NCI-H2227 treated with DMSO at 0.1 percent for 48 hours (cell line): ENCODE measurements at places on chromosomes 11 and 22.

DNA sequence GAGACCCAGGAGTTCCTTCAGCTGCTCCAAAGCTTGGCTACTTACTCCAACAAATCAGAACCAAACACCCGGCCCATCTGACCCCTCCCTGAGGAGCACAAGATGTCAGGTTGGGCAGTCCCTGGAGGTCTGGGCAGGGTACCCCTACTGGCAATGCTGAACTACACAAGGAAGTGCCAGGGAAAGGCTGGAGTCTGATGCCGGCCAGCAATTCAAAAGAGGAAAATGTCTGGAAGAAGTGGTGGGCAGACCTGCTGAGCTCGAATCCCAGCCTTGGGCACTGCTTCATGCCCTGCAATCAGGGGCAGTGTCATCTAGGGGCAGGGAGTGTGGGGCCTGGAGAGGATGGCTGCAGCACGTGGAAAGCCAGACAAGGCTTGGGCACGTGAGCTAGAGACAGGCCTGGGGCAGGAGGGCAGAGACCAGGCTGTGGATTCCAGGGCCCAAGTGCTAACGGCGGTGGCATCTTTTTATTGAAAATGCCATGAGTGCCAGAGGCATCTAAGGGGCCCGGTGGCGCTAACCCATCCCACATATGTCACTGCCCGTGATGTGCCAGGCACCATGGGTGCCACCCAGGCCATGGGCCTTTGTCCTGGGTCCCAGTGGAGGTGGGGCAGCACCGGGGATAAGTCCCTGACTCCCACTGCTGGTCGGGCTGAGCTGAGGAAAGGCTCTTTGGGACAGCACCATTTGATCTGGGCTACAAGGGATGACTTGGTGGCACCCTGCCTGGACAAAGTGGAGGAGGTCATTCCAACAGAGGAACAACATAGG, 97.9 kb upstream of the PITPNB start:
- DNase-seq, result no peak

- no peak for DNase-seq
Observed at GRCh38 chr22:42586381-42586780, 28.3 kb downstream of the POLDIP3 start.

DNA sequence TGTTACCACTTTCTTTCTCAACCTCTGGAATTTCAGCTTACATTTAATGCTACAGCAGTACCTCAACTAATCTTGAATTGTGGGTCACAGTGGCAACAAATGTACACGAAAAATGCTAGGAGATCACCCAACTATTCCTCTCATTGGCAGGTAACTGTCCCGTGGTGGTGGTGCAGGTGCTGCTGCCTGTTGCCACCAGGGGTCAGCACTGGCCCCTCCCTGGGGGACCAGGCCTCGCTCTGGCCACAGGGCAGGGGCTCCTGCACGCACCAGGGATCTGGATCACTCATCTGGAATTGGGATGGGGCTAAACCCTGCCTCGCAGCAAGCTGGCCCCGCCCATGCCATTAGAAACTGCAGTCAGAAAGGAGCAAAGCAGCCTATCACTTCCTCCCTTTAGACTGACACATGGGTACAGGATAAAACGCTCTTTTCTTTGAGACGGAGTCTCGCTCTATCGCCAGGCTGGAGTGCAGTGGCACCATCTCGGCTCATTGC, 6.9 kb upstream of the POLDIP3 start:
- peak; percentile 8 for DNase-seq

- no peak for DNase-seq
Observed at GRCh38 chr11:44887636-44888035, 63.0 kb downstream of the TP53I11 start.

DNA sequence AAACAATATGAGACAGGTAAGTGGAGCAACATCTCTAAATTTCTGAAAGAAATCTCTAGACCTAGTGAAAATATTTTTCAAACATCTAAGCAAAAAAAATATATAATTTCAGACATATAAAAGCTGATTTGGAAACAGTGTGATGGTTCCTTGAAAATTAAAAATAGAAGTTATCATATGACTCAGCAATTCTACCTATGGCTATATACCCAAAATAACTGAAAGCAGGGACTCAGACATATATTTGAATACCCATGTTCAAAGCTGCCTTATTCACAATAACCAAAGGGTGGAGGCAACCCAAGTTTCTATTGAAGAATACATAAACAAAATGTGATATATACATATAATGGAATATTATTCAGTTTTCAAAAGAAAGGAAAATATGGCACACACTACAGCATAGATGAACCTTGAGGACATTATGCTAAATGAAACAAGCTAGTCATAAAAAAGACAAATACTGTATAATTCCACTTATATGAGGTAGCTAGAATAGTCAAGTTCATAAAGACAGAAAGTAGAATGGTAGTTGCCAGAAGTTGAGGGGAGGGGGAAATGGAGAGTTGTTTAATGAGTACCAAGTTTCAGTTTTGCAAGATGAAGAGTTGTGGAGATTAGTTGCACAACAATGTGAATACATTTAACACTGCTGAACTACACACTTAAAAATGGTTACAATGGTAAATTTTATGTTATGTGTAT, 300.4 kb downstream of the TTC28 start:
- no peak for DNase-seq

- DNase-seq, result no peak
Observed at GRCh38 chr22:32868946-32869345, 67.4 kb downstream of the TIMP3 start.

GRCh38 chr11:92268546-92268945, 43.9 kb downstream of the FAT3 start:
- DNase-seq, result no peak

GRCh38 chr11:90701716-90702115, 478.9 kb upstream of the CHORDC1 start:
- peak; percentile 72 for DNase-seq

DNA sequence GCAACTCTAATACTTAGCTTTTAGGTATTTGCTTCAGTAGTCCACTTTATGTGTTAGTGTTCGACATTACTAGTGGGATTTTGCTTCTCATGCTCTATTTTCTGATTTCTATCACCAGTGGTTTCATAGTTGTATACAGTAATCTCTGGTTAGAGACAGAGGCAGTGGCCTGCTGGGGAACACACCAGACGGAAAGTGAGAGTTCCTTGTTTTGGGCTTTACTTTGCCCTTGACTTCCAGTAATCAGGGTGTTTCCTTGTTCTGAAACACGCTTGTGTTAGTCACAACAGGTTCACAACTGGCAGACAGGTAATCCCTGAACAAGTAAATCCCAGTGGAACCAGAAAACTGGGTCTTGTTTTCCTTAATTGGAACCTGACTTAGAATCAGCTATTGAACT, 56.0 kb downstream of the PACS1 start:
- DNase-seq, result no peak

GRCh38 chr22:35952576-35952975, 76.0 kb downstream of the RBFOX2 start:
- DNase-seq, result no peak

- no peak for DNase-seq
Observed at GRCh38 chr11:14067686-14068085, 105.2 kb downstream of the SPON1 start.

DNA sequence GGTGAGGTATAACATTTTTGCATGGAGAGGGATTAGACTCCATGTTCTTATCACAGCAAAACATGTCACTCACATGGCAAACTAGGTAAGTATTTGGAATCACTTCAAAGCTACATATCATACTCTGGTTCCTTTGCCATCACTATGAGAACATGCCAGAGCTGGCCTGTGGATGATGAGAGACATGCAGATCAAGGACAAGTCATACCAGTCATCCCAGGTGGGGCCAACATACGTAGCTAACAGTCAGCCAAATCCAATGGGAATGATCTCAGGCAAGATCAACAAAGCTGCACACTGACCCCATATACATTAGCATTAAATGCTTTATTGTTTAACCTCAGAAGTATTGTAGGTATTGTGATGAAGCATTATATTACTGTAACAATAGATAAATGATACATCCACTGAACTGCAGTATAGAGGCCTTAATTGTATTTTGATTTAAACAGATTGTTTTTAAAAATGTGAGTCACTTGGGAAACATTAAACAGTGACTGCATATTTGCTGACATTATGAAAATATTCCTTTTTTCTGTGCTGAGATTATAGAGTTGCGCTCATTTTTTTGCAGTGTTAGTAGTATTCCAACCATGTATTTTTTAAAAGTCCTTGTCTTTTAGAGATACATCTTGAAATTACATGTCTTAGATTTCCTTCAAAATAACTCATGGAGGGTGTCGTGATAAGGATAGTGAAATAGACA, 37.3 kb upstream of the ARL14EP start:
- DNase-seq, result no peak

- no peak for DNase-seq
Observed at GRCh38 chr11:86476109-86476861, 101.6 kb downstream of the CCDC81 start.

DNA sequence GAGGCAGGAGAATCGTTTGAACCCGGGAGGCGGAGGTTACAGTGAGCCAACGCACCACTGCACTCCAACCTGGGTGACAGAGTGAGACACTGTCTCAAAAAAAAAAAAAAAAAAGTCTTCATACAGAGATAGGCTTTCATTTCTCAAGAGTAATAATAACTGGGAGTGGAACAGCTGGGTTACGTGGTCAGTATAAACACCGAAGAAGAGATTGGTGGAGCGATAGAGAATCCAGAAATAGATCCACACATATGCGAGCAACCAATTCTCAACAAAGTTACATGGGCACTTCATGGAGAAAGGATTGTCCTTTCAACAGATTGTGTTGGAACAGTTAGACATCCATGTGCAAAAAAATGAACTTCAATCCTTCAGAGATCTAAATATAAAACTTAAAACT, 24.6 kb downstream of the ZBED4 start:
- DNase-seq, result no peak

GRCh38 chr22:44436736-44437135, 61.3 kb downstream of the RTL6 start:
- no peak for DNase-seq

DNA sequence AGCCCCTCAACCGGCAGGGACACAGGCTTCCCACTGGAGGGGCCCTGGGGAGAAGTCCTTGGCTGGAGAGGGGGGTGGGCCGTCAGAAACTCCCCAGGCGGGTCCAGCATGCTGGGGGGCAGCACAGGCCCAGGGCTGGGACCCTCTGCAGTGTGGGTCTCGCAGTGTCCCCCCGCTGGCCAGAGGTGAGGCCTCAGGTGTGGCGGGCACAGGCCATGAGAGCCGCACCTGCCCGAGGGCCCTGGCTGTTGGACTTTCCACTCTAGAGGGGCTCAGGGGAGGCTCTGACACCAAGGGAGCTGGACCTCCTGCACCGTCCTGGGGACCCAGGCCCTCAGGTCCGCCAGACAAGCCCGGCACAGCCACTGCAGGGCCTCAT, 10.7 kb upstream of the PIM3 start:
- DNase-seq, result no peak

- no peak for DNase-seq
Observed at GRCh38 chr11:71240865-71241691, 11.3 kb downstream of the SHANK2 start.

- DNase-seq, result no peak
Observed at GRCh38 chr11:33311680-33312079, 54.5 kb downstream of the HIPK3 start.

DNA sequence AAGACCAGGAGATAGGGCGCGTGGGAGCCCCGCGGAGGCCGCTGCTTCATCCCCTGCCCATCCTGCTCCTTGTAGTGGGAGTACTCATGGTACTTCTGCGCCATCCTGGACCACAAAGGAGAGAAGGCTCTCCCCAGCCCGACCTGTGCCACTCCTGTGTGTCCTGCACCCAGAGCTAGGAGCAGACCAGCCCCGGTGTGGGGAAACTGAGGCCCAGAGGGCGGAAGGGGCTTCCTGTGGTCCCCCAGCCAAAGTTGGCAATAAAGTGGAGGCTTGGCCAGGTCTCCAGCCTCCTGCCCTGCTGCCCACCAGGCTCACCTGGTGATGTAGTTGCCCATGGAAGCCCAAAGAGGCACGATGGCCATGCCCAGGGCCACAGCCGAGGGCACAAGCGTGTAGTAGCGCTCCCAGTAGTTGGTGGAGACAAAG, 4.7 kb downstream of the UNC93B1 start:
- DNase-seq, result no peak

GRCh38 chr11:44752713-44753112, 26.0 kb downstream of the TSPAN18 start:
- no peak for DNase-seq

DNA sequence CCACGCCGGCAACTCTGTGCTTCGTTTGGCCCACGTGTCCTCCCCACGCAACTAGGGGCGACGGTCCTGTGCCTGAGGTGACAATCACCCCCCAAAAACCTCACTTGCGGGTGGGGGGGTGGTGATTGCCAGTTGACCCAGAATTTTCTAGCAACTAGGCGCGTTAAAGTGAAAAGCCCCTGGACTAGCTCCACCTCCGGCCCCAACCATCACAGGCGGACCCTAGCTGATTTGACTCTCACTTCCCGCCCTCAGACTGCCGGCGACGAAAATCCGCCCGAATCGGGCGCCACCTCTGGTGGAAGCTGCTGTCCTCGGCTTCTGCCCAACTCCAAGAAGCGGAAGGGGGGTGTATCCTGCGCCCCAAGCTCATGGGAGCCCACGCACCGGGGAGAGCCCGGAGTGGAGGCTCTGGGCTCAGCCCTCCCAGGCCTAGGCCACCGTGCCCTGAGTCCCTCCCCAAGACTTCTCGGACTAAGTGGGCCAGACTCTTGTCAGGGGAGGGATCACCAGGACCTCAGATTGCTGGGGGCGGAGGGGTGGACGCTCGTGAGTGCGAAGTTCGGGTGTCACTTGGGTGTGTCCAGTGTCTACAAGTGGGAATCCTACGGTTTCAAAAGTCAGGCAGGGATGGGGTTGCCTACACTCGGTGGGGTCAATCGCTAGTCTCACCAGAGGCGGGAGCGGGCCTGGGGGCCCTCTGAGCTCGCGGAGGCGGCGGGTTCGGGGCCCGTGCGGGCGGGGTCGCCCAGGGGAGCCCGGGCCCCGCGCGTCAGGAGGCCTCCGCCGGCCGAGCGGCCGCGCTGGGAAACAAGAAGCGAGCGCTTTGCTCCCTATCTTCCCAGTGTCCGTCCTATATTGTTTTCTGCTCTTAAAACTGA, 12.3 kb downstream of the PAX6 start:
- DNase-seq, result no peak

- DNase-seq, result no peak
Observed at GRCh38 chr11:69818603-69819441, at the start of gene FGF3. Gene FGF3 (minus strand): TSS chr11:69819416. CDS start chr11:69818933, 483 bp downstream.

DNA sequence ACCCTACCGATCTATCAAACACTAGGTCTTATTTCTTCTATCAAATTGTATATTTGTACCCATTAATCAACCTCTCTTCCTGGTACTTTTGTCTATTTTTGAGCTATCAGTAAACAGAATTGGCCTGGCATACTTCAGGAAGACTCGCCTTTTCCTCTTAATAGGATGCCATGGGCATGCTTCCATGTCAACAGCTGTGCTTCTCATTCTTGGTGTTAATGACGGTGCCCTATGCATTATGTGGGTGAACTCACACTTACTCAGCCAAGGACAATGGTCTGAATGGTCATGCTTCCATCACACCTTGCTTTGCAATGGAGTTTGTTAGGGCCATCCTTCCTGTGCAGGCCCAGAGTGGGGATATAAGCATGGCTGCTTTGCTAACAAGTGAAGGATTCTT, 521.8 kb downstream of the MIAT start:
- DNase-seq, result no peak
